Suprapubic skin (tissue), 4 donors: ENCODE measurements at places on chromosomes 1 and 21.

- DNase-seq: no peak
These were observed 85.5 kb upstream of the ATP1A1 start for GRCh38 chr1:116287341-116288200.

DNA sequence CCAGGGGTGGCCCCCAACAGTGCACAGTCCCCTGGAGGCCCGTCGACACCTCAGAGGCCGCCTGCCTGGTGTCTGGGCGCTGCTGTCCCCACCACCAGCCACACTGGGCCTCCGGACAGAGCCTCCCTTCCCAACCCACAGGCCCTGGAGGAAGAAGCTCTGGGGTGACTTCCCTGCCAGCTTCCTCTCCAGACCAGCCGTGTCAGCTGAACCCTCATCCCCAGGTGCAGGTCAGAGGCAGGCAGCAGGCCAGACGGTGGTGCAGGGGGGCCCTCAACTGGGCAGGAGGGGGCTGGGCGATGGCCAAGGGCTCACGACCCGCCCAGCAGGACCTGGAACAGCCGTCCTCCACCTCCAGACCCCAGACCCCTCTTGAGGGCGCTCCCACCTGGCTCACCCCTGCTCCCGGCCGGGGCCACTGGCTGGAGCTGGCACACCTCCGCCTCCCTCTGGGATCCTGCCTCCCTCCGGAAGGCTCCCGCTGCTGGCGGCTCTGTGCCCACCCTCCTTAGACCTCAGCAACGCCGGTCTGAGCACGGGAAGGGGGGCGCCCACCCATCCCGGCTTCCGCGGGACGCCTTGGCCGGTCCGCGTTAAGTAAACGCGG is 520 bp downstream of the TNFRSF18 start:
- DNase-seq: no peak

GRCh38 chr1:112735752-112736151 is 20.6 kb upstream of the PPM1J start:
- DNase-seq: no peak

- DNase-seq: no peak
These were observed 13.7 kb upstream of the GORAB start for GRCh38 chr1:170518185-170518834.

GRCh38 chr1:231603598-231604275 is 22.9 kb upstream of the DISC1 start:
- no peak for DNase-seq

GRCh38 chr21:20999659-21000058 is 1.4 kb downstream of the NCAM2 start:
- DNase-seq: no peak

DNA sequence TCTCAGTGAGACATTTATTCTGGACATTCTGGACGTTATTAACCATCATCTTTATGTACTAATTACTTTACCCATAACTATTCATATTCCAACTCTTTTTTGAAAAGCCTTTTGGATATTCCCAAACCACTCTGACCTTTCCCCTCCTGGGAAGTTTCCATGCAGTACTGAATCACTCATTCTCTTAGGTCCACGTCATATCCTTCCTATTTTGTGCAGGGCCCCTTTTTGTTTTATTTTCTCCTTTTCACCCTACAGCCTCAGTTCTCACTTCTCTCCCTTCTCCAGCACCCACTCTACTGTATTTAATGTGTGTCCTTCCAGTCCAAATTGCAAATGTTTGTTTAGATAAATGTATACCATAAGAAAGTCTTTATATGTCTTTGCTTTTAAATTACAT is 16.4 kb upstream of the ATP1A1 start:
- DNase-seq: no peak

GRCh38 chr1:199098468-199098867 is 459.6 kb downstream of the PTPRC start:
- no peak for DNase-seq

- no peak for DNase-seq
These were observed 40.6 kb downstream of the SELL start for GRCh38 chr1:169670836-169671235.

- DNase-seq: no peak
These were observed 3.1 kb upstream of the PLA2G2E start for GRCh38 chr1:19926296-19927129.

GRCh38 chr1:164702664-164703063 is 143.7 kb downstream of the PBX1 start:
- DNase-seq: no peak

DNA sequence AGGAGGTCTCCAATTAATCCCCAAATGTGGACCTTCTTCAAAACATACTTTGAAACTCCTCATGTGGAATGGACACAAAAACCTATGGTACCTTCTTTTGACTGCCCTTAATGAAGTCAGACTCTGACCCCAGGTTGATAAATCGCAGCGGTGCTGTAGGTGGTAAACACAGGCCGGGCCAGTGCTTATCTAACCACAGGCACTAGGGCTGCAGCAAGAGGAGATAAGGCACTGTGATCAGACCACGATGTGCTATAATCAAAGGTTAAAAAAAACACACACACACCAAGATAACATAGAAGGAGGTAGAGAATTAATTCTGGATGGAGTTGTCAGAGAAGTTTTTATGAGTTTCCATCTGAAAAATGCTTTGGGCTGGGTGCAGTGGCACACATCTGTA is 52.3 kb upstream of the SIPA1L2 start:
- DNase-seq: no peak

GRCh38 chr1:26234644-26235370 is 807 bp downstream of the CEP85 start:
- no peak for DNase-seq

- DNase-seq: no peak
These were observed 603.7 kb upstream of the CAMK1G start for GRCh38 chr1:208979776-208980175.
